ENCODE measurements at places on chromosomes 6 and 20. TPM values are rescaled to one million over a fixed set of nuclear protein-coding genes. Genes with fewer than 3 reads are reported as not detected.

Gene NDUFAF5
- total RNA-seq, result 84.3 TPM

Gene WRNIP1
- 100 TPM for total RNA-seq

Gene OLIG3
- not detected for total RNA-seq

Gene TSPO2
- total RNA-seq, result not detected

Gene RCAN2
- 83.4 TPM for total RNA-seq

Gene EPHA7
- total RNA-seq, result 0.43 TPM

Data from ascending aorta (tissue), 2 donors.